Ovary (tissue), 10 donors: ENCODE measurements at places on chromosomes 16 and 17. TPM values are rescaled to one million over a fixed set of nuclear protein-coding genes. Genes with fewer than 3 reads are reported as not detected.

DNA sequence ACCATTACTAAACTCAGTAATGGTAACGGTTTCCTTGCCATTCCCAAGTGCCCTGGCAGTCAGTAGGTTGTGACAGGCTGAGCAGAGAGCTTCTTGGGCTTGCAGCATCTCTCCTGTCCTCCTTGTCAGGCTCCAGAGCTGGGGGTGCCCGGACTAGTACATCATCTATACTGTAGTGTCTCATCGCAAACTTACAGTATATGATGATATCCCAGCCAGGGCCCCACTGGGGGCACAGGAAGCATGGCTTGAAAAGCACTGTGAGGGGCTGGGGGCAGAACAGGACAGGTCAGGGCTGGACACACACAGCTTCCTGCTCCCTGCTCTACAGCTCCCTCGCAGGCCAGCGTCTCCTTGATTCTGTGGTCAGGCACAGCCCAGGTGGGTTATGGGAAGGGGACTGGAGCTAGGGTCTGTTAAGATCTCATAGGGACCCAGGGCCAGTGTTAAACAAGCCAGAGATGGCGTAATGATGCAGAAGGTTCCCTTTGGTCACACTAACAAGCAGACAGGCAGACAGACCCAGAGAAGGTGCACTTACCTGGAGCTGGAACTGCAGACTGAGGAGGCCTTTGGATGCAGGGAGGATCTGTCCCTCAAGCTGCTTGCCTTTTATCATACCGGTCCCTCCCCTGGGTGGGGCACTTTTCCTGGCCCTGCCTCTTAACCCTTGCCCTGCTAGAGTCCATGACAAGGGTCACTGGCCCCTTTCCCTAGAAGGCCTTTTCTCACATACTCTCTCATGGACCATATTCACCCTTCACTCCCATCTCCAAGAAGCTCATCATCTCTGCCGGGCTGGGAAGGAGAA, 6.8 kb downstream of the ERAL1 start:
- no peak for DNase-seq

DNA sequence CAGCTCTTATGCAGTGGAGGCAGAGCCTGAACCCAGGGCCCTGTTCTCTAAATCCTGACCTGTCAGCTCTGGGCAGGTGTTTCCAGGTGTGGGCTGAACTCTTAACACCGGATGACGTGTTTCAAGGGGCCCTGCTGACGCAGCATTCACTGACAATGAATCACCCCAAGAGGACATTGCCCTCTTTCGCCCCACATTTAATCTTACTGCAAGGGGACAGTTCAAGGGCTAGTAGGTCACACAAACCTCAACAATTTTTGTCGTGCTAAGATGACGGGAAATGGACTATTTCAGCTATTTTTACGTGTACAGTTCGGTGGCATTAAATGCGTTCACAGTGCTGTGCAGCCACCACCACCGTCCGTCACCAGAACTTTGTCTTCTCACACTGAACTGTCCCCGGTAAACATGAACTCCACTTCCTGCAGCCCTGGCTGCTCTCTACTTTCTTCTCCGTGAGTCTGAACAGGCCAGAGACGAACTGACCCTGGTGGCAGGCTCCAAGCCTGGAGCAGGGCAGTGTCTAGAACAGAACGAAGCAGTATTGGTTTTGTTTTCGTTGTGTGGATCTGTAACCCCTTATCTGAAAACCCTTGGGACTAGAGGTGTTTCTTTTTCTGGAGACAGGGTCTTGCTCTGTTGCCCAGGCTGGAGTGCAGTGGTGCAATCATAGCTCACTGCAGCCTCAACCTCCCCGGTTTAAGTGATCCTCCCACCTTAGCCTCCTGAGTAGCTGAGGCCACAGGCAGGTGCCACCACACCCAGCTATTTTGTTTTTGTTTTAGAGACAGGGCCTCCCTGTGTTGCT, 88.4 kb upstream of the CIBAR2 start:
- no peak for DNase-seq

- no peak for DNase-seq
Measured at GRCh38 chr17:27644586-27644985, 13.6 kb downstream of the LGALS9 start.

- DNase-seq = no peak
Measured at GRCh38 chr16:75789237-75789636, 62.9 kb upstream of the CPHXL start.

- DNase-seq = no peak
Measured at GRCh38 chr16:69286941-69287713, 24.0 kb upstream of the VPS4A start.

SPIRE2 gene
- 6.1 TPM for total RNA-seq

ACSM5 gene
- 2.2 TPM for total RNA-seq

CDRT15L2 gene
- not detected for total RNA-seq
